ENCODE measurements at places on chromosomes 5 and 9. TPM values are rescaled to one million over a fixed set of nuclear protein-coding genes. Genes with fewer than 3 reads are reported as not detected.

DNA sequence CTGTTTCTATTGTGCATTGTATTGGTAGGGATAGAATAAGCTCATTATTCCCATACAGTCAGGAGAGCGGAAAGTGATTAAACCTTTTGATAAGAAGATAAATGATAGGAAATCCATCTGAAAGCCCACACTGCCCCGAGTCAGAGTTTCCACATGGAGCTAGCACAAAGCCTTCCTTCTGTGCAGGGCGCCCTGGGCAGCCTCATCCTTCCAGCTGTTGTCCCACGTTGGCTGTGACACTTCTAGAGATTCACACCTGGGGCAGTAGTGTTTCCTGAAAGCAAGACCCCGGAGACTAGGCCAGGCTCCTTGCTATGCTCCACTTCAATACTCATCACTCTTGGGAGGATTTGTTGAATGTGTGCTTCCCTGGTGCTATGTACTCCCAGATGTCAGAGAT, 172.4 kb downstream of the SEMA6A start:
- no peak for DNase-seq
- no peaks in the 10 kb centered on the region for H3K4me1 ChIP-seq
- H3K27me3 ChIP-seq, result no peaks in the 10 kb centered on the region
- no peak overlapping the region for H3K4me3 ChIP-seq
- H3K36me3 ChIP-seq, result no peaks in the 10 kb centered on the region

GRCh38 chr9:4883326-4883873, 90.7 kb downstream of the RCL1 start:
- DNase-seq, result no peak
- H3K4me1 ChIP-seq, result no peaks in the 10 kb centered on the region
- H3K27me3 ChIP-seq, result no peaks in the 10 kb centered on the region
- H3K4me3 ChIP-seq, result no peak overlapping the region

GRCh38 chr9:126148994-126149393, 177.6 kb upstream of the MVB12B start:
- H3K4me1 ChIP-seq, result no peaks in the 10 kb centered on the region
- no peak overlapping the region for H3K4me3 ChIP-seq
- no peak overlapping the region for H3K27ac ChIP-seq
- H3K27me3 ChIP-seq, result peaks cover 3% of the 10 kb centered on the region

DNA sequence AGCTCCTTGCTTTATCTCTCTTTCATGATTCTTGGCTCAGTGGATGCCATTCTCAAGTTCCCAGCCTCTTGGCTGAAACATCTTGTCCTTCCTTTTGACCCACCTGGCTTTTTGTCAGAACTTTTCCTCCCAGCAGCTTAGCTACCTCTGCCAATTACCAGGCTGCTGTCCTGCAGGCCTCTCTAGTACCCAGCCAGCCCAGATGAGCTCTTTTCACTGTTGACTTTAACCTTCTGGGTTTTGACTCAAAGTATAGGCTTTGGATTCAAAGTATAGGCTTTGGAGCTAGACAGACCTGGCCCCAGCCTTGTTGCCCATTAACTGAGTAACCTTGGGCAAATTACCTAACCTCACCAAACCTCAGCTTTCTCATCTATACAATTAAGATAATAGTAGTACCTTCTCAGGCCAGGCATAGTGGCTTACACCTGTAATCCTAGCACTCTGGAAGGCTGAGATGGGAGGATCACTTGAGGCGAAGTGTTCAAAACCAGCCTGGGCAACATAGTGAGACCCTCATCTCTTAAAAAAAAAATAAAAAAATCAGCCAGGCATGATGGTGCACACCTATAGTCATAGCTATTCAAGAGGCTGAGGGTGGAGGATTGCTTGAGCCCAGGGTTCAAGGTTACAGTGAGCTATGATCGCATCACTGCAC, 6.6 kb upstream of the TMEFF1 start:
- H3K4me3 ChIP-seq, result no peak overlapping the region
- no peaks in the 10 kb centered on the region for H3K4me1 ChIP-seq
- no peak overlapping the region for H3K27ac ChIP-seq
- no peak for DNase-seq
- H3K27me3 ChIP-seq, result no peaks in the 10 kb centered on the region

- DNase-seq, result no peak
- H3K4me1 ChIP-seq, result no peaks in the 10 kb centered on the region
- H3K27ac ChIP-seq, result no peak overlapping the region
Measured at GRCh38 chr5:41083306-41083705, 12.2 kb upstream of the MROH2B start.

DNA sequence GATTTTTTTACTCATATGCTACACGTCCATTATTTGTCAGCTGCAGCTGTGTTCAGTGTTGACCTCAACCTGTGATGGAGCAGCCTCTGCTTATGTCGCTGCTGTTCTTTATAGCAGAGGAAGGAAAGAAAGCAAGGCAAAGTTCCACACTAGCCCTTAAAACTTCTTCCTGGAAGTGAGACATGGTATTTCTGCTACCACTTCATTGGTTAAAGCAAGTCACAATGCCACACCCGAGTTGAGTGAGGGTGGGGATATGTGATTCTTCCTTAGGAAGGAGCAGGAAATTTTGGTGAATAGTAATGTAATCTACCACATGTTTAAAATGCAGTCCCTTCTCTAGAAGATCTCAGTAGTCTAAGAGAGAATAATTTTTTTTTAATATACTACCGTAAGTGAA, 224.8 kb upstream of the DMRT1 start:
- DNase-seq, result peak; percentile 16
- H3K4me3 ChIP-seq, result no peak overlapping the region
- no peaks in the 10 kb centered on the region for H3K36me3 ChIP-seq
- H3K4me1 ChIP-seq, result peaks cover 11% of the 10 kb centered on the region

GRCh38 chr9:27771803-27772545, 198.7 kb upstream of the C9orf72 start:
- H3K4me3 ChIP-seq, result no peak overlapping the region
- no peak for DNase-seq
- no peaks in the 10 kb centered on the region for H3K36me3 ChIP-seq
- H3K27ac ChIP-seq, result no peak overlapping the region
- no peaks in the 10 kb centered on the region for H3K4me1 ChIP-seq

- no peak overlapping the region for H3K27ac ChIP-seq
- H3K4me1 ChIP-seq, result peaks cover 4% of the 10 kb centered on the region
- H3K36me3 ChIP-seq, result no peaks in the 10 kb centered on the region
- DNase-seq, result peak; percentile 41
- no peaks in the 10 kb centered on the region for H3K27me3 ChIP-seq
- H3K4me3 ChIP-seq, result no peak overlapping the region
Measured at GRCh38 chr5:74392711-74393351, 247.7 kb downstream of the ENC1 start.

- no peak overlapping the region for H3K27ac ChIP-seq
- no peaks in the 10 kb centered on the region for H3K4me1 ChIP-seq
- no peaks in the 10 kb centered on the region for H3K36me3 ChIP-seq
- no peaks in the 10 kb centered on the region for H3K27me3 ChIP-seq
- no peak overlapping the region for H3K4me3 ChIP-seq
Measured at GRCh38 chr9:117180896-117181445, 233.9 kb downstream of the ASTN2 start.

DNA sequence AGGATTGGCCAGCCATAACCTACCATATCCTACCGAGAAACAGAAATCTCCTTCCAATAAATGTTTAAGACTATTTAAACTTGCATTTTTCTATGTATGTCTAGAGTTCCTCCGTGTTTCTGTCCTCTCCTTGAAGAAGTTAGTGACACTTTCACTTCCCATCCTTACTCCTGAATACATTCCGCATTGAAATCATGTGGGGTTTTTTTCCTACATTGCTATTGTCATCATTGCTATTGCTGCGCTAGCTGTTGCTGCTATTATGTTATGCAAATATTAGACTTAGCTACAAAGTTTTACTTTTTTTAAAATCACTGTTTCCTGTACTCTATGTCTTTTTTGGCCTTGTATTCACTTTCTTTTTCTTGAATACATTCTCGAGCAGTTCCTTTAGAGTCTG, 83.3 kb upstream of the NEK6 start:
- no peaks in the 10 kb centered on the region for H3K4me1 ChIP-seq
- peaks cover 13% of the 10 kb centered on the region for H3K27me3 ChIP-seq
- H3K4me3 ChIP-seq, result no peak overlapping the region
- DNase-seq, result no peak
- no peak overlapping the region for H3K27ac ChIP-seq

DNA sequence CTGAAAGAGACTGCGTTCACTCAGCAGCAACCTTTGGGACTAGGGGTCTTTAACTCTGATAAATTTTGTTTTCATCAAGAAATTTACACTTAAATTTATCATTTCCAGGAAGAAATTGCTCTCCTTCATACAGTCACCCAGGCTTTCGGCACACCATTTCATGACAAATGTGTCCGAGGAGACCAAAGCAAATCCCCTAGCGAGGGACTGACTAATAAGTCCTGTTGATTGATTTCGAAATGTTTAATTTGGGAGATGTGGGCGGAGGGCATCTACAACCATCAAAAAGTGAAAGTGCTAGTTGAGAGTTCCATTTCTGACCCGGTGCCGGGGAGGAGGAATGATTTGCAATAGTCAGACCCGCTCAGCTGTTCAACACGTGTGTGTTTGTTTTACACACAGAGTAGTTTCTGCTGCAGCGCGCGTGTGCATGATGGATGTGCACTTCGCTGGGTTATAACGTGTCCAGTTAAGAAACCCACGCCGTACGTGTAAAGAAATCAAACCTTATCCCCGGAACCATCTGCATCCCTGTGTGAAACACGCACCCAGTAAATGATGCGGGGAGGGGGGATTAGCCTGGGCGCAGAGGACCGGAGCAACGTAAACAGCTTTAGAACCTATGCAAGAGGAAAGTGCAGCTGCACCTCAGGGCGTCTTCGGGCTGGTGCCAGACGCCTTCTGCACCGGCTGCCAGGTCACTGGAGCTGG, 845 bp upstream of the NR4A3 start:
- peaks cover 15% of the 10 kb centered on the region for H3K27me3 ChIP-seq
- H3K27ac ChIP-seq, result peak overlapping the region; percentile 46
- H3K4me1 ChIP-seq, result peaks cover 25% of the 10 kb centered on the region
- no peaks in the 10 kb centered on the region for H3K36me3 ChIP-seq
- peak; percentile 69 for DNase-seq
- peak overlapping the region; percentile 47 for H3K4me3 ChIP-seq

GRCh38 chr5:14614490-14614889, 32.9 kb downstream of the OTULINL start:
- DNase-seq, result no peak
- peaks cover 11% of the 10 kb centered on the region for H3K27me3 ChIP-seq

DNA sequence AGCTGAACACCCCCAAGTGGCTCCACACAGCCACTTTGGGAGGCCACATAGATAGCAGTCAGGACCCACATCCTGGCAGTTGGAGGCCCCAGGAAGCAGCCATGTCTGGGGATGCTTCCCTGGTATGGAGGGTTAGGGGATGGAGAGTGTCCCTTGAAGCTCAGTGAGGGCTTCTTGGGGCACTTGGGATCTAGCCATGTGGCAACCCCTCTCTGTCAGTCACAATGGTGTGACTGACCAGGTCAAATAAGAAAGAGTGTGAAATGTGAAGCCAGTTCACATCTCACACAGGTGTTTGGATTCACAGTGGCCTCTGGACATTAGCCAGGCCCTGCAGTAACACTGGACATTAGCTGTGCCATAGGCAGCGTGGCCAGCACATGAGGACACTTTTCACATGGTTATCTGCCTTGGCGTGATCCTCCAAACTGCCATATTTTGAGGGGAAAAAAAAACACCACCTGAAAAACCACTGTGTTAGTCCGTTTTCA, 53.9 kb upstream of the IL17B start:
- H3K27ac ChIP-seq, result no peak overlapping the region
- H3K4me3 ChIP-seq, result no peak overlapping the region
- no peaks in the 10 kb centered on the region for H3K36me3 ChIP-seq
- DNase-seq, result no peak

DNA sequence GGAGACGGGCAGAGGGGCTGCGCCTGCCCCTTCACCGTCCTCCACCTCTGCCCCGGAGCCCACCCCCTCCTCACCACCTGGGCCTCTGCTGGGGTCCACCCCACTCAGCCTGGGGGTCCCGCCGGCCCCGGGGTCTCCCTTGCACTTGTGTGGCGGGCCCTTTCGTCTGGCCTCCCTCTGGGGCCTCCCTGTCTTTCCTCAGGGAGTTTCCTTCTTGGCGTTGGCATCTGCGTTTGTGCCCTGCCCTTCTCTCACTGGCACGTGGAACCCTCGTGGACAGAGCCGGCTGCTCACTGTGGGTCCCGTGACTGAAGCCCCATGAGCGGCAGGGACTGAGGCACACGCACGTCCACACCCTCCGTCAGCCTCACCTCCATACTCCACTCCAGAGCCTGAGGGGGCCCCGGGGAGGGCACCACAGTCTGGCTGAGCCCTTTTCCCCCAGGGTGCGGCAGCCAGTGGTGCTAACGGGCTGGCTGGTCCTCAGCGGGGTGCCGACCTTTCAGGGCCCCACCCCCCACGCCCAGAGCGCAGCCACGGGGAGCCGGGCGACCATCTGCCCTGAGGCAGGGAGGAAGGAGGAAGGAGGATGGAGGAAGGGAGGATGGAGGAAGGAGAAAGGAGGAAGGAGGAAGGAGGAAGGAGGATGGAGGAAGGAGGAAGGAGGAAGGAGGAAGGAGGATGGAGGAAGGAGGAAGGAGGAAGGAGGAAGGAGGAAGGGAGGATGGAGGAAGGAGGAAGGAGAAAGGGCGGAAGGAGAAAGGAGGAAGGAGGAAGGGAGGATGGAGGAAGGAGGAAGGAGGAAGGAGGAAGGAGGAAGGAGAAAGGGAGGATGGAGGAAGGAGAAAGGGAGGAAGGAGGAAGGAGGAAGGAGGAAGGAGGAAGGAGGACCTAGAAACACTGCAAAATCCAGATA, 53.0 kb upstream of the NRARP start:
- no peaks in the 10 kb centered on the region for H3K27me3 ChIP-seq
- no peak for DNase-seq
- peaks cover 16% of the 10 kb centered on the region for H3K4me1 ChIP-seq
- no peaks in the 10 kb centered on the region for H3K36me3 ChIP-seq

DNA sequence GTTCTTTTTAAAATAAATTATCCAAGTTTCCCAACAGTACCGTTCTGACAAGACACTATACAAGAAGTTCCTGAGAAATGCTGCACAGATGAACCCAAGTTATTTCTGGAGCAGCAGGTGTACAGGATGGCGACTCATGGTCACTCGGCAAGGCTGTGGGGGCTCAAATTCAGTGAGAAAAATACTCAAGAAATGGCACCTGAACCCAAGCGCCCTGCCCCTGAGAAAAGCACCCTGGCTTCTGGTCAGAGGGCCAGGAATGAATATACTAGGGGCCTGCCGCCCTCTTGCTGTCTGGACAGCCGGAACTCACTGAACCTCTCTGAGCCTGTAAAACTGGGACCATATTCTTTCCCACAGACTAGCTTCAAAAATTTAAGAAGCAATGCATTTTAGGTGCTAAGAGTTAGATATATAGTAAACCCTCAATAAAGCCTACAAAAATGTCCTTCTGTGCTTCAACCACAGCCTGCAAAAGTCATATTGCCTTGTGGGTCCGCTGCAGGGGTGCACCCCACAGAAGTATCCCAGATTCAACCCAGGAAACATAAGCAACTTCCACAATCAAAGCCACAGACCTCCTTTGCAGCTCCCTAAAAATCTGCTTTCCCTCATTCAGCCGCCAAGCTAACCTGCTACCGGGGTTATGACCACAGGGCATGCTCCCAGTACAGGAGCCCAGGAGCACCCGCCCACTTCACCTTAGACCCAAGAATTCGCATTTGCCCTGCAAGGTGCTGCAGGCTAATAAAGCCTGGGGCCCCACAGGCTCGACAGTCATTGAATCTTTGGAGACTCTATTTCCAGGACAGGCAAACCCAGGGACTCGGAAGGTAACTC, 1.4 kb downstream of the RAPGEF1 start:
- H3K4me3 ChIP-seq, result peak overlapping the region; percentile 36
- DNase-seq, result peak; percentile 65
- no peaks in the 10 kb centered on the region for H3K27me3 ChIP-seq
- peaks cover 48% of the 10 kb centered on the region for H3K4me1 ChIP-seq

TRIM14 gene
- 7.1 TPM for total RNA-seq

FYB1 gene
- 0.44 TPM for total RNA-seq

TRIM7 gene
- 3.4 TPM for total RNA-seq

C9 gene
- 0.44 TPM for total RNA-seq

SERF1B gene
- total RNA-seq, result 43.7 TPM

PCYOX1L gene
- 23.3 TPM for total RNA-seq

SLC6A3 gene
- total RNA-seq, result not detected

PFN3 gene
- total RNA-seq, result not detected

ZNF366 gene
- 4.6 TPM for total RNA-seq

Measured in endothelial cell of umbilical vein (primary cell).